ENCODE measurements at places on chromosomes 11 and 22.

GRCh38 chr11:118175993-118176777 lies at the start of gene SCN2B:
TSS of gene SCN2B (minus strand) at chr11:118176639. CDS start at chr11:118176431, 208 bp downstream.
- DNase-seq, result no peak

DNA sequence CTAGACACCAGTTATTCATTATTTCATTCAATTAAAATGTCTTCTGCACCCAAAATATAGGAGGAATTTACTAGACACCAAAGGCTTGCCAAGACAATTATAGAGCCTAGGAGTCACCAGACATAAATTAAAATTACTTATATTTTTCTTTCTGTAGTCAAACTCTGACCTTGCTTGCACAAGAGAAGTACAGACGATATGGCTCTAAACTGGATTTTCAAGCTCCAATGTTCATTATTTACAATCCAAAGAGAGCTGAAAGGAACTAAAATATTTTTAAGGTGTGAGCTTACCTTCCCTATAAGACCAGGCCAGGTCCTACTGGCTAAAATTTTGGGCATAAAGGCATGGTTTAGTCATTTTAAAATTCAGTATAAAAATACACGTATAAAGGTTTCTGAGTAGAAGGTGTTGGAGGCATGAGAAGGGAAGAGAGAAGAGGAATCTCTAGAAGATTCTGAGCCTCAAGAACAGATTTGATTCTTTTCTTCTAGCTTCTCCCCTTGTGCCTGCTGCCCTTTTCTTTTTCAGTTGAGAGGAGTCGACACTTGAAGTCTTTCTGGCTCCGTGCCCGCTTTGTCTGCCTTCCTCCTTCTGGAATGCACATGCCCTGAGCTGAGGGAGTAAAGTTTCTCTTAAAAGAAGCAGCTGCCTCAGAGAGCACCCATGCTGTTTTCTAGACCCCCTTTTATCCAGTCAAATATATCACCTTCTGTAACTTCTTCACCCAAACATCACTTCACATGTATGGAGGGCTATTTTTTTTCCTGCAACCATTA lies 13.5 kb downstream of the C11orf97 start:
- DNase-seq, result no peak

GRCh38 chr11:90407350-90407749 lies 184.5 kb upstream of the CHORDC1 start:
- no peak for DNase-seq

DNA sequence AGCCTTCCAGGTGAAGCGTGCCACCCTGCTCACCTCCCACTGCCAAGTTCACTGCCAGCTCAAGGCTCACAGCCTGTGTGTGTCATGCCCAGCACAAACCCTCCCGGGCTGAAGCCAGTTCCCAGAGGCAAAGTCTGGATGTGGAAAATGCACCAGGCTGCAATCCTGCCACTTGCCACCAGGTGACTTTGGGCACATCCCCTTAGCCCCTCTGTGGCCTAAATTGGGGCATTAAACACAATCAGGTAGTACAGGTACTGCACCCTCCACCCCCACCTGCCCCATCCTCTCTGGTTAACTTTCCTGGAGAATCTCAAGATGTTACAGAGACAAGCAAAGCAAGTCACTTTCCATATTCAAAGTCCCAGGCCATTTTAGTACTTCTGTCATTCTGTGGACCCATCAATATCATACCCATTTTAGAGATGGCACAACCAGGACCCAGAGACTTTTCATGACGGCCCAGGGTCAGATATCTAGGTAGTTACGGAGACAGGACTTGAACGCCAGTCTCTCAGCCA lies 1.8 kb upstream of the RASD2 start:
- no peak for DNase-seq
